ENCODE measurements at places on chromosomes 2 and 18.

GRCh38 chr2:207165121-207166038 is at the start of gene KLF7:
Gene KLF7 (minus strand): TSS chr2:207165948. CDS start chr2:207165568, 380 bp downstream.
- peak; percentile 53 for DNase-seq

- DNase-seq, result no peak
Observed at GRCh38 chr2:143830476-143830875, 689.4 kb downstream of the ZEB2 start.

DNA sequence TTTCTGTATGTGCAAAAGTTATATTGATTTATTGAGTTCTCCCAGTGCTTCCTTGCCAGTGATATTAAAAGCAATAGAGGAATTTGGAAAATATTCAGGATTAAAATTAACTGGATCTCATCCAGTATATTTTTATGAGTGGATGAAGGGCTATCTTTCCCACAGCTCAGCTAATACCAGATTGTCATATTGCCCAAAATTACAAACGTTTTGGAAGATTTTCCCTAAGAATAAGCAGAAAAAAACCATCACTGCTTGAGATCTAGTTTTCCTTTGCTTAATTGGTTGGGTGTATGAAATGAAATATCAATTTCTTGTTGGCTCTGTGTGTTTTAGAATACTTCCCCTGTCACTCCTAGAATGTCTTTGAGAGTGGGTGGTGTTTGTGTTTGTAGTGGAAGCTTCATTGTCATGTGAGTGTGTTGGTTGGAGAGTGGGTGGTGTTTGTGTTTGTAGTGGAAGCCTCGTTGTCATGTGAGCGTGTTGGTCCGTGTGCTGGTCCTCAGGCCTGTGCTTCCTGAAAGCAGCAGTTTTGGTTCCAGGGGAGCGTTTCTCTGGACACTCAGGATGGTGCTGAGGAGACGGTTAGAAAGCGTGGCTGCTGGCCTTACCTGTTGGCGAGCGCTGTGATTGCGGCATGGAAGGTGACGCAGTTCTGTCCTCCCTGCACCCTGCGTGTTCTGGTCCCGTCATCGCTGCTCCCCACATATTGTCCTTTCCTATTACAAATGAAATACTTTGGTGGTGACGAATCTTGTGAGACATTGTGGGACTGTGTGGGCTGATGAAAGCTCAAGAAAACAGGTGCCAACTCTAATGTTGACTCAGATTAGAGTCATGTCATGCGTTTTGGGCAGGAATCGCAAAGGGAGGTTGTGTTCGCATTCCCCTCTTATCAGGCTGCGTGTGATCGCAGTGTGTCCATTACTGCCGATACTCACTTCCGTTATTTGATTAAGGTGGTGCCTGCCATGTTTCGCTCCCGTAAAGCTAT is 12.4 kb downstream of the ASB1 start:
- no peak for DNase-seq

DNA sequence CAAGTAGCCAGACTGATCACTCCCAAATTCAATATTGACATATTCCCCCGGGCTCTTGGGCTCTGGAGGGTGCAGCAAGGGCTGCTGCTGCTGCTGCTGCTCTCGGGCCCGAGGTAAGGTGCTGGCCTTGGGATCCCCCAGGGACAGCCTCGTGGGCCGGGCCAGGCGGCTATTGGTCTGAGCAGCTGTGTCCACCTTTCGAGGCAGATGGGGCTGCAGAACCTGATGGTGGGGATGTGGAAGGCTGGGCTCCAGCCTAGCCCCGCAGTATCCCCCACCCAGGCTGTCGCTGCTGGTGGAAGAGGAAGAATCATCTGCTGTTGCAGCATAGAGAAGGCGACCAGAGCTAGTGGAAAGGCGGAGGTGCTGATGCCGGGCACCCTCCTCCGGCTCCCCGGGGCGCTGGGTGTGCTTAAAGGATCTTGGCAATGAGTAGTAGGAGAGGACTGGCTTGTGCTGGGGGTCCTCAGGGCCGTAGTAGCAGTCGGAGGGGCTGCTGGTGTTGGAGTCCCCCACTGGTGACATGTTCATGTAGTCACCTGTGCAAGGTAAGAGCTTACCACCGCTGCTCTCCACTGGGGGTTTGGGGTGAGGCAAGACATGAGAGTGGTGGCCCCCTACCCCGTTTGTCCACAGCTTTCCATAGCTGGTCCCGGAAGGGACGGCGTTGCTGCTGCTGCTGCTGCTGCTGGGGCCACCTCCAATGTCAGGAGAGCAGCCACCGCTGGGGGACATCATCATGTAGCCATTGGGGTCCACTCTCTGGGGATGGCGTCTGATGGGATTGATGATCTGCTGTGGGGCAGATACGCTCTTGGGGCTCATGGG is 3.4 kb downstream of the IRS1 start:
- DNase-seq, result no peak

GRCh38 chr2:46118656-46119371 is 178.4 kb upstream of the EPAS1 start:
- no peak for DNase-seq

DNA sequence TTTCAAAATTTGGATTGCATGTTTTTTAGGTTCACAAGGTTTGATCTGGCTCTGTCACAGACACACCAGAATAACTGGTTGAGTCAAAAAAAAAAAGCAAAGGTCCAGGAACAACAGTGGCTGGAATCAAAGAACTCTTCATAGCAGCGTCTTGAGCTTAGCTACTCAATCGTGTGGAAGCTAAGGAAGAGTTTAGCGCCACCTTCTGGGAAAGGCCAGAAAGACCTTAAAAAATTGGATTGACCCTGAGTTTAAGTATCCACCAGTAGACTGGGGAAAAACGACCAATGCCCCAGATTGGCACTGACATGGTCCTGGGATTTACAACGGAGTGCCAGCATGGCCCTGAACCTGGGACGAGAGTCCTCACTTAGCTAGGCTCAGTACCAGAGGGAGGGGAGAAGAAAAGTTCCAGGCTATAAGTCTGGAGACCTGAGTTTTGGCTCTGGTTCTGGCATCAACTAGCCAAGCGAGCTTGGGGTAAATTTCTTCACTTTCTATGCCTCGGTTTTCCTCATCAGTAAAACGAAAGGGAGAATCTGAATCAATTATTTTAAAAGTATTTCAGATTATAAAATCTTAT is 71.1 kb upstream of the TFCP2L1 start:
- DNase-seq, result peak; percentile 19

DNA sequence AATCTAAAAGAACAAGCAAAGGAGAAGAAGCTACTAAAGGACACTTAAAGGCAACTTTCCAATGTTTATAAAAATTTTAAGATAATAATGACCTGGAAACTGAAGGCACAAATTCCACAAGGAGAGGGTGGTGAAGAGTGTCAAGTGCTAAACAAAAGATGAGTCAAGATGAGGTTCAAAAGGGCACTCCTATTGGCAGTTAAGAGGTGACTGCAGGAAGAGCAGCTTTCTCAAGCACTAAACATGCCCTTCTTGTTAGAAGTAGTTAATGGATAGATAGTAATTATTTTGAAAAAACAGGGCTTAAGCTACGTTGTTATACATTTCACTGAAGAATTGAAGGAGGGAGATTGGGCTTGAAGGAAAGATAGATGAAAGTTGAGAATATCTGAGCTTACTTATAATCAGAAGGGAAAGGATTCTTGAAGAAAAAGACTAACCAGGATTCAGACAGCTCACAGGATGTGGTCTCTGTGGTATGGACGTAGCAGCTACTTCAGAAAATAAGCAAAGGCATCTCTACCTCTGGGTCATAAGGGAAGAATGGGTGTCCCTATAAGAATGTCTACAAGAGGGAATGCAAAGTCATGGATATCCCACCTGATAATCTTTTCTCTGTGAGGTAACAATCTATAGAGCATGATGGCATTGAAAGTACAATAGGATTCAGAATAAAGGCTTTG is 454.7 kb upstream of the SLC39A10 start:
- DNase-seq, result no peak

DNA sequence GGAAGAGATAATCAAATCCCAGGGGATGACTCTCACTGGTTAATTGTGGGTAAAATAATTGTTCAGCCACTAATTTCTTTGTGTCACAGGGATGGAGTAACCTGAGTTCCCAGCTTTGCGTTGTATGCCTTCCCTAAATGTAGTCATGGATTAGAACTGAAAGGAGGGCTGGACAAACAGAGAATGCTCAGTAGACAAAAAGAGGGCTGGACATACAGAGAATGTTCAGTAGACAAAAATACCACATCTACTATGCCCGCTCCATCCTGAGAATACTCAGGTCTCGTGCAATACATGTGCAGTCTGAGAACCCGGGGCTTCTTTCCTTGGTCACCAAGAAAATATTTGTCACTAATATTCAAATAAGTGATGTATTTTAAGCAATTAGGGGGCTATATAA is 497.9 kb downstream of the EPHA4 start:
- no peak for DNase-seq

DNA sequence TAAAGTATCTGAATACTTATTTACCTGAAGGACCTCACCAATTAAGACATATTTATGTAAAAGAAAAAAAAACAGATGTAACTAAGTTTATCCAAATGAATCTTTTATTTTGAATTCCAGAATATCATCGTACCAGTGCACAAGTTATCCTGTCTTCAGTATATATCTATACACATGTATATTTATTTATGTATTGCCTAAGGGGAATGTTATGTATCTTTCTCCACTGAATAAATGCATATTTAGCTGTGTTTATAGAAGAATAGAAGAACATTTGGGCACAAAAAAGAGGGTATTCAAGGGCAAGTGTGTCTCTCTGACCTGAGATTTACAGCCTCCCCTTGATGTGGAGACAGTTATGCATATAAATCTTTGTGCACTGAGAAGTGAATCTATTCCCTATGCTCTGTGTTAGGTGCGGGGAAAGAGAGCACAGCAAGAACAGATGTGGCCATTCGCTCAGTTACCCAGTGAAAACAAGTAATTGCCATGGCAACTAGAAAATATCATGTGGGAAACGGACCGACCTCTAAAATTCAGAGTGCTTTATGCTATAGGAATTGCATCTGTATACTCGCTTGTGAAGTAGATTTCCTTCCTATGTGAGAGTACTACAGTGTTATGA is 39.5 kb upstream of the ASXL3 start:
- no peak for DNase-seq

- DNase-seq, result no peak
Observed at GRCh38 chr2:121282800-121283385, 2.1 kb downstream of the TFCP2L1 start.

DNA sequence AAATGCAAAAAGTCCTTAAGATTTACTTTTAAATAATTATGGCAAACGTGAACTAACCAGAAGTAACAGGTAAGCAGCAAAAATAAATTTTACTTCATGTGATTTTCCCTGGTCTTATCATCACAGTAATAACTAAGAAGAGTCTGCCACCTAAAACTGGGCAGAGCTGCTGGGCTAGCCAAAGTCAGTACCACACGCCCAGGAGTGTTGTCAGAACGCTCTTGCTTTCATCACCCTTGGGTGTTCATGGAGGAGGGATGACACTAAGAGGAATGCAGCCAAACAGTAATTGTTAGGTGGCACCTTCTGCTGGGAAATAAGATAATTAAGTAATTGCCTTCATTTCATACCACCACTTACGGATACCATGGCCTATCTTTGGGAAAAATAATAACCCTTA is 92.0 kb upstream of the NEUROD1 start:
- DNase-seq, result no peak

DNA sequence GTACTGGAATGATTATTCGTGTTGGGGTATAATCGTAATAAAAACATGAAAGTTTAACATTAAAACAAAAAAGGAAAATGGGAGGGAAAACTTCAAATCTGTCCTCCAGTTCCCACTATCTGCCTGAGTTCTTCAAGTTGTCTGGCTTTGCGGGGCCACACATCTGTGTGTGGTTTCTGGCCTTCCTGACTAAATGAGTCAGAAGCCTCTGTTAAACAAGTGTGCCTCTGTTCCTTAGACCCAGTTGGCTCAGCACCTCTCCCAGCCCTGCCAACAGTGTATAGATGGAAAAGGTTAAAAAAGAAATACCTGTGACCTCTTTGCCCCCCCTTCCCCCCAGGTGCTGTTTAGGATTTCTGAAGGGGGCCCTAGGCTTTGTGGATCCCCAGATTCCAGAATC is 30.2 kb downstream of the XDH start:
- DNase-seq, result no peak

DNA sequence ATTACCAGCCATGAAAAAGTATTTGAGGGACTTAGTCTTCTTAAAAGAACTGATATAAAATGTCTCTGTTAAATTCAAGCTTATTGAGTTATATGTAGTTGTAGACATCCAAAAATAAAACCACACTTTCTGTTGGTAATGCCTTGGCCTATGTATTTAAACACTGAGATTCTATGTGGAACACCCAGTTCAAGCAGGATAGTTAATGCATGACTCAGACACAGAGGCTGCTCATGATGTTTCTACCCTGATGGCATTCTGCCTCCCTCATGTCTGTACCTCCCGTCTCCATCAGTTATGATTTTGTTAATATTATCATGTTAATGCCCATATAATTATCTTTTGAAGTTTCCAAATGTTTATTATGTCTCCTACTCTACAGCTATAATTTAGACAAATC is 164.5 kb downstream of the XIRP2 start:
- DNase-seq, result no peak

DNA sequence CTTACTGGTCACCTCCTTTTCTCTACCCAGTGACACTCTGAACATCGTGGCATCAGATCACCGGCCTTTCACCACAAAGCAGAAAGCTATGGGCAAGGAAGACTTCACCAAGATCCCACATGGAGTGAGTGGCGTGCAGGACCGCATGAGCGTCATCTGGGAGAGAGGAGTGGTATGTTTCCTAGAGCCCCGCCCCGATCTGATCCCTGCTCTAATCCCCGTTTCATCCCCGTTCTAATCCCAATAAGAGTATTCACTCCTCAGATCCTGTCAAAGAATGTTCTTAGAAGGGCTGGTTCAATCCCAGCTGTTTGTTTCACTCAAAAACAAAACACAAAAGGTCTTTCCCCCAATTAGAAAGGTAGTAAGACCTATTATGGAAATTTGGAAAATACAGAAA is 30.4 kb upstream of the MAPRE3 start:
- DNase-seq, result no peak

DNA sequence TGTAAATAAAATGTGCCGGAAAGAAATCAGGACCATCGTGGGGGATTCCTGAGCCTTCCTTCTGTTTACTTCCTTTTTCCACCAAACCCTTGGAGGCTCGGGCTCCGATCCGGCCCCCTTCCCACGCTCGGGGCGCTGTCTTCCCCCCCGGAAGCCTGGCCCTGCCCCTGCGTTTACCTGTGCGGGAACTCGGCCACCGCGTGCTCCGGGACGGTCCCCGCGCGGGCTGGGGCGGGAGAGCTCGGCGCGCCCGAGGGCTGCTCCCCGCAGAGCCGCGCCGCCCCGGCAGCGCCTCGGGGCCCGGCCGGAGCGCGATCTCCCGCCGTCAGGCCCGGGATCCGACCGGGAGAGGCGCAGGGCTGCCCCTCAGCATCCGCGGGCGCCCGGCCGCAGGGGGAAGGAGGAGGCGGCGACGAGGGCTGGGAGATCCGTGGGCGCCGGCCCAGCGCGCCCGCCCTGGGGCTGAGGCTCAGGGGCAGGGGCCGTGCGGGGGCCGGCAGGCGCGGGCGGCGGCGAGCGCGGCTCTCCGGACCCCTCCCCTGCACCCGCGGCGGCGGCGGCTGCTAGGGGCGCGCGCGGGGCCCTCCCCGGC is 435 bp downstream of the ADCY3 start:
- no peak for DNase-seq
